ENCODE measurements at places on chromosomes 2 and 18.

DNA sequence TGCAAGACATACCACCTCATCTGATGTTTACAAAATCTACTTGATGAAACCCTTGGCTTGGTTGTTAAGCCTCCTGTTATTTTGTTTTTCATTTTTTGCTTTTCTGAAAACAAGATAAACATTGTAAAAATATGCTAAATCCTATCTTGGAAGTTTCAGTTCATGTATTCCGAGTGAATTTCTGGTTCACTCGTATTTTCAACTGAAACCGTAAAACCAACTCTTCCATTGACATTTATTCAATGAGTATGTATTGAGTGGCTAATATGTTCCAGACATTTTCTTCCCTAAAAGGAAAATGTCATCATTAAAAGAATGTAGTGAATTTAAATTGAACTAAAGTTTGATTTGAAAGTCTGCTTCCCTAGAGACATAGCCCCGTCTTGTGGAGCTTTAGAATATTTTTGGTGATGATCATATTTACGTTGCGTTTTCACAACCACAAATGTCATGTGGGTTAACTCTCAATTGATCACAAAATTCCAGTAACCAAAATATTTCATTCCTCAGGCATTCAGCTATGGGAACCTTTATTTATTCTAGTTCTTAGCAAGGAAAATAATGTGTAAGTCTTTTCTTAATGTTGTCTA lies 204.2 kb downstream of the MBD2 start:
- no peaks in the 10 kb centered on the region for H3K4me1 ChIP-seq
- no peaks in the 10 kb centered on the region for H3K36me3 ChIP-seq
- H3K27me3 ChIP-seq, result no peaks in the 10 kb centered on the region
- H3K4me3 ChIP-seq, result no peak overlapping the region

DNA sequence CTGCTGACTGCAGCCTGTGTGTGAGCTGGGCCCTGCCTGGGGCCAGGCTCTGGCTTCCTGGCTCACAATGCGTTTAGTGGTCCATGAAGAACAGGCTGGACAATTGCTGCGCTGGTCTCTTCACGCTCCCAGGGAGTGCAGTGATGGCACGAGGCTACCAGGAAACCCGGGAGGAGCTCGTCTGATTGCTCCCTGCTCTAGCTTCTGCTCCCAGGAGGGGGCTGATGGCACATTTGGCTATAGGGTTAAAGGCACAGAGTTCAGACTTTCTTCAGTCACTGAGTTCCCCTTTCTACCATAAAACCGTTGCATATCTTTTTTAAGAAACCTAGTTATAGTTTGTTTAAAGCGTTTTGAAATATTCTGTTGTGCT lies 60.1 kb downstream of the KCNF1 start:
- H3K27ac ChIP-seq, result no peak overlapping the region
- H3K36me3 ChIP-seq, result no peaks in the 10 kb centered on the region
- no peak overlapping the region for H3K4me3 ChIP-seq
- no peaks in the 10 kb centered on the region for H3K4me1 ChIP-seq

GRCh38 chr2:129480790-129481189 lies 498.7 kb upstream of the RAB6C start:
- no peaks in the 10 kb centered on the region for H3K27me3 ChIP-seq
- H3K27ac ChIP-seq, result no peak overlapping the region
- H3K4me1 ChIP-seq, result no peaks in the 10 kb centered on the region
- H3K36me3 ChIP-seq, result no peaks in the 10 kb centered on the region

- no peak for DNase-seq
- no peaks in the 10 kb centered on the region for H3K27me3 ChIP-seq
- H3K36me3 ChIP-seq, result no peaks in the 10 kb centered on the region
- peaks cover 9% of the 10 kb centered on the region for H3K4me1 ChIP-seq
Observed at GRCh38 chr2:200585340-200585729, 479 bp upstream of the AOX1 start.

DNA sequence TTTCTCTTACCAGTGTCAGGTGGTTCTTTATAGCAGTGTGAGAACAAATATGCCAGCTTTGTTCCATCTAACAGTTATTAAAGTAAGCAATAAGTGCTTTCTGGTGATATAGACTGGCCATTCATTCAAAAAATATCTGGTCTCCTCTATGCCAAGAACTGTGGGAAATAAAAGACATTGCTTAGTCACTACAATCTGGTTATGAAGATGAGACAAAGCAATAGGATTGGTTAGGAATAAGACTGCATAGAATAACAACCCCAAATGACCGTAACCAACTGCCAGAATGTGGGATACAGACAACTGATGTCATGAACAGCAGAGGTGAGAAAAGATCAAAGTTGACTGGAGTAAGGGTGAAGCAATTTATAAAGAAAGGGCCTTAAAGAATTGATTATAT lies 83.8 kb downstream of the MBD2 start:
- no peak for DNase-seq
- H3K36me3 ChIP-seq, result no peaks in the 10 kb centered on the region
- no peak overlapping the region for H3K4me3 ChIP-seq
- H3K27me3 ChIP-seq, result no peaks in the 10 kb centered on the region
- H3K27ac ChIP-seq, result no peak overlapping the region
- H3K4me1 ChIP-seq, result no peaks in the 10 kb centered on the region

GRCh38 chr2:9488583-9489547 lies 14.5 kb downstream of the IAH1 start:
- H3K27me3 ChIP-seq, result no peaks in the 10 kb centered on the region
- H3K4me1 ChIP-seq, result no peaks in the 10 kb centered on the region
- H3K36me3 ChIP-seq, result peaks cover 100% of the 10 kb centered on the region
- no peak overlapping the region for H3K4me3 ChIP-seq
- H3K27ac ChIP-seq, result no peak overlapping the region

GRCh38 chr2:61658841-61659780 lies 121.0 kb upstream of the XPO1 start:
- H3K4me3 ChIP-seq, result no peak overlapping the region
- DNase-seq, result no peak
- peak overlapping the region; percentile 80 for H3K27ac ChIP-seq
- H3K27me3 ChIP-seq, result no peaks in the 10 kb centered on the region

DNA sequence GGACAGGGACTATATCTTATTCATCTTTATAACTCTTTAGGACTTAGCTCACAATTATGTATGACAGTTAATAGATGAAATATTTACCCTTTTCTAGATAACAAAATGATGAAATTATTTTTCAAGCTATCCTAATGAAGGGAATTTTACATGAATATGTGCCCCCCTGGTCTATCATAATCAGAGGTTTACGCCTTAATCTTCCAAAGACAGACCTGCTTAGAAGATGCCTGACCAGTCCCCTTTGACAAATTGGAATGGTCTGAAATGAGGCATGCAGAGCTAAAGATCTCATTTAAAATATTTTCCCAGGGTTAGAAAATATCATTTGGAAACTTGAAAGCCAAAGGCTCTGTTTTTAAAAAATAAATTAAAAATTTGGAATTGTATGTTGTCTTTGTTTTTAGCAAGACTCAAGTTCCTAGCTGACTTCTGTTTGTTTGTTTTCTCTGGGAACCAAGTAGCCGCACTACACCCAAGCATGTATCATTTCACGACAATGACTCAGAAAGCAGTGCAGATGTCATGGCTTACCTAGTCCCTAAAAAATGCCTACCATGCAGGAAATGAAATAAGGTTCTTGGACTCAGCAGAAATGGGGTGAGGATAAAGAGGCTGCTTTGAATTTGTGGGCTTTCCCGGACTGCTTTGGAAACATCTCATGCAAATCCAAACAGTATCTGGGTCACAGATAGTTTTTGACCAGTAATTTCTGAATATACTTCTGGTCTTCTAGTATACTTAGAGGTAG lies 162.1 kb downstream of the ZEB2 start:
- no peaks in the 10 kb centered on the region for H3K36me3 ChIP-seq
- peak overlapping the region; percentile 38 for H3K27ac ChIP-seq
- no peaks in the 10 kb centered on the region for H3K4me1 ChIP-seq
- no peak for DNase-seq

DNA sequence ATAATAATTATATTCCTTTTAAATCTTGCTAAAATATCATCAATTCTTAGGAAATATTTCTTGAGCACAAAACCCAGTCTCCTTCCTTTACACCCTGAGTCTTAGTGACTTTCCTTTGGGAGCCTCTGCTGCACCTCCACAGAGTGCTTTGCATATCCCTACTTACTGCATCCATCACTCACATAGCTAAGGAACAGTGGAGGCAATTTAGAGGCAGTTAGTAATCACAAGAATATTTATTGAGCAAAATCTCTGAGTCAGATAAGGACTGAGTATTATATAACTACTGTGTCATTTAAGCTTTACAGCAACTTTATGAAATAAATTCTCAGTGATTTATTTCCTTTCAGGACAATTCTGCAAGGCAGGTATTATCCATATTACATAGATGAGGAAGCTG lies 327.7 kb downstream of the TMX3 start:
- no peaks in the 10 kb centered on the region for H3K4me1 ChIP-seq
- no peak for DNase-seq
- H3K27ac ChIP-seq, result no peak overlapping the region
- H3K27me3 ChIP-seq, result no peaks in the 10 kb centered on the region

DNA sequence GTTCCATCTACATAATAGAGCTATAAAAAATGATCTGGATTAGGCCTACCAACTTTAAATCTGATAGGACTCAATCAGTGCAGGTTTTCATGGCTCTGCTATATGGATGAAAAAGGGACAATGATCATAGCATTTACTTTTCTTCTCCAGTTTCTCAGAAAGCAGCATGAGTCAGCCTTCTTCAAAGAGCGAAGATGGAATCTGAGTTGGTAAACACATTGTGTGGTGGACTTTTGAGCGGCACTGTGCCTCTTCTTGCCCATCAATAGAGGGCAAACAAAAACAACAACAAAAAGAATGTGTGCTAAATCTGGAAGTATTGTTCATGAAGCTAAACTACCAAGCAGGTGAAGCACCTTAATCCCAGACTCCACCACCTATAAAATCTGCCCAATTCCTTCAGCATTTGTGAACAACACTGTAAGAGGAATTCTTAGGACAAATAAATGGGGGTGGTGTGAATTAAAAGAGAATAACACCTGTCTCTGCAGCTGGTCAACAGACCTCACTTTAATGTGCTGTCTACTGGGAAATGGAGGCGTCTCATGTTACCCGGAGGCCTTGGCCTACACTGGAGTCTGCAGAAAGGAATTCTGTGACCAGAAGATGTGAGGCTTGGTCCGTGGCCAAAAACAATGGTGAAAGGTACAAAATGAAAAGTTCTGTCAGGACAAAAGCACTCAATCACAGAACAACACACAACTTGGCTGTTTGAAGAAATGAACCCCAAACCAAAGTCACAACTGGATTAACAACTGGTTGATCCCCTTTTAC lies 609.0 kb downstream of the IRS1 start:
- H3K27ac ChIP-seq, result no peak overlapping the region
- no peaks in the 10 kb centered on the region for H3K27me3 ChIP-seq
- H3K36me3 ChIP-seq, result no peaks in the 10 kb centered on the region
- no peak for DNase-seq
- H3K4me3 ChIP-seq, result no peak overlapping the region

DNA sequence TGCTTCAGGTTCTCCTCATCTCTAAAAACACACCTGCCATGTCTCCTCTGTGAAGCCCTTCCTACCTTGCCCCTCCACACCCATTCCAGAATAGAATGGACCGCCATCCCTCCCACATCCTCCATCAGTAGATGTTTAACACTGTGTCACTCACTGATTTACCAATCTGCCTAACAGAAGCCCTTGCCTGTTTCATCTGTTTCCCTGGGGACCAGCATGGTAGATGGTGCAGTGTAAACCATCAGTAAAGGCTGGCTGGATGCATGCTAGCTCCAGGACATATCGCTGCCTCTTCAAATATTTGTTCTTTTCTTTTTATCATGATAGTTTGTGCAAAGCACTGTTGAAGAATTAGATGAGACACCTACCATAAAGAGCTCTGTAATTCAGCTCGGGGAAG lies 271.4 kb downstream of the PIEZO2 start:
- no peaks in the 10 kb centered on the region for H3K27me3 ChIP-seq
- no peak for DNase-seq
- H3K4me3 ChIP-seq, result no peak overlapping the region
- no peaks in the 10 kb centered on the region for H3K36me3 ChIP-seq
- H3K27ac ChIP-seq, result no peak overlapping the region

GRCh38 chr18:62631173-62631572 lies 84.2 kb upstream of the PHLPP1 start:
- H3K4me3 ChIP-seq, result no peak overlapping the region

- no peaks in the 10 kb centered on the region for H3K27me3 ChIP-seq
- no peak overlapping the region for H3K27ac ChIP-seq
- H3K4me3 ChIP-seq, result no peak overlapping the region
- no peaks in the 10 kb centered on the region for H3K4me1 ChIP-seq
- no peak for DNase-seq
Observed at GRCh38 chr2:232024457-232024856, 62.9 kb downstream of the DIS3L2 start.

DNA sequence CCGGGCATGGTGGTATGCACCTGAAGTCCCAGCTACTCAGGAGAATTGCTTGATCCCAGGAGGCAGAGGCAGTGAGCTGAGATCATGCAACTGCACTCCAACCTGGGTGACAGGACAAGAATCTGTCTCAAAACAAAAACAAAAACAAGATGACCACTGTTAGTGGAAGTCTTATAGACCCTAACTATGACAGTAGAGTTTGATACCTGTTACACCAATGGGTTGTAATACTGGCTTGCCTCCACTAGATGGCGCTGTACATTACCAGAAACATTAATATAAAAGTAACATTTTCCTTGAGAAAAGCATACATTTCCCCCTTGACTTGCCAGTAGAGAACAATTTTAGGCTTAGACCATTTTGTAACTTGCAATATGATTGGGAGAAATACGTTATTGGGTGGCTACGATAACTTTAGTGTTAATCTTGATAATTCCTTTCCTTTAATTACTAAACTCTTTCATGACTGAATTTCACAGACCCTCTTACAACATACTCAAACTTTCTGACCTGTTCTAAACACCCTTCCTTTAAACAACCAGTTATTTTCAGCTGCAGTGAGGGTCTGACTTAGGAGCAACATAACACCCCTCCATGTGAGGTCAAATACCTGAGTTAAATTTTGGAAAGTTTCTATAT lies 19.5 kb downstream of the SLC25A52 start:
- H3K4me1 ChIP-seq, result no peaks in the 10 kb centered on the region
- H3K36me3 ChIP-seq, result no peaks in the 10 kb centered on the region
- H3K27me3 ChIP-seq, result no peaks in the 10 kb centered on the region
- no peak overlapping the region for H3K27ac ChIP-seq
- DNase-seq, result peak; percentile 65

GRCh38 chr2:104408266-104408665 lies 445.6 kb upstream of the POU3F3 start:
- H3K27me3 ChIP-seq, result no peaks in the 10 kb centered on the region
- no peak for DNase-seq

GRCh38 chr2:229221641-229222040 lies 49.4 kb downstream of the PID1 start:
- H3K27me3 ChIP-seq, result no peaks in the 10 kb centered on the region
- DNase-seq, result no peak
- no peak overlapping the region for H3K27ac ChIP-seq
- H3K4me1 ChIP-seq, result no peaks in the 10 kb centered on the region
- H3K36me3 ChIP-seq, result no peaks in the 10 kb centered on the region

DNA sequence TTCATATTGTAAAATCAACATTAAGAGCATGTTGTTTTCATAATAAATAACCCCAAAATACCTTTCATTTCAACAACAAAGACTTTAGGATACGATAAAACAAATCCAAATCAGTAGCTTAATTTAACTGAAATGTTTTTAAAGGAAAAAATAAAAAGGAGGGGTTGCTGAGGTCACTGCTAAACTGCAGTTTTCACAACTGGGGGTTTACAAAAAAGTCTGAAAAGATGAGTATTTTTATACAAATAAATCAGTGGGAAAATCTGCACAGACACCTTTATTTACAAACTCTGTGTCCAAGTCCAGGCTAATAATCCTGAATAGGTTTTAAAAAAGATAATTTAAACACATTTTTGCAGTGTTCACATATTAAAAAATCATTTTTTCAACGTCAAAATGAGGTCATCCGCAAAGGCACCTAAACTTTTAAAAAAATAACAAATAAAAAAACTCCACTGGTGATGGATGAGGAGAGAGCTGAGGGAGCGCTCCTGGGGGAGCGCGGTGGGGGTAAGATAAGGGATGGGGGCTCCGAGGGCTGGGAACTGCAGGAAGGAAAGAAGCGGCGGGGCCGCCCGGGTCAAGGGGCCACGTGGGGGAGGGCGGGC lies 3.1 kb downstream of the DLX2 start:
- peak overlapping the region; percentile 38 for H3K4me3 ChIP-seq
- H3K4me1 ChIP-seq, result no peaks in the 10 kb centered on the region
